Kidney (tissue), 22 donors: ENCODE measurements at places on chromosomes 5 and 9.

DNA sequence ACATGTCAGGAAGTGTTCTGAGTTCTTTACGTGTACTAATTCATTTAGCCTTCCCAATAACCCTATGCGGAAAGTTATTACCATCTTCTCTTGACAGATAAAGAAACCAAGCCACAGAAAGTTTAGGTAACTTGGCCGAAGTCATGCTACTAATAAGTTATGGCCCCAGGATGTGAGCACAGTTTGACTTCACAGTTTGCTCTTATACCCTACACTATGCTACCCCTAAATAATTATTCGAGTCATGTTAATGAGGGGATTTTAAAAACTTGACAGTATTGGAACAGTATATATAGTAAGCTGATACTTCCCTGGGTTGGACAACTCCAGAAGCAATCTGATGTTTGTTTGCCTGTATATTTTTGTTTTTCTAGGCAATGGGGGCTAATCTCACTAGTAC is 29.4 kb upstream of the PDCD1LG2 start:
- no peak for DNase-seq

DNA sequence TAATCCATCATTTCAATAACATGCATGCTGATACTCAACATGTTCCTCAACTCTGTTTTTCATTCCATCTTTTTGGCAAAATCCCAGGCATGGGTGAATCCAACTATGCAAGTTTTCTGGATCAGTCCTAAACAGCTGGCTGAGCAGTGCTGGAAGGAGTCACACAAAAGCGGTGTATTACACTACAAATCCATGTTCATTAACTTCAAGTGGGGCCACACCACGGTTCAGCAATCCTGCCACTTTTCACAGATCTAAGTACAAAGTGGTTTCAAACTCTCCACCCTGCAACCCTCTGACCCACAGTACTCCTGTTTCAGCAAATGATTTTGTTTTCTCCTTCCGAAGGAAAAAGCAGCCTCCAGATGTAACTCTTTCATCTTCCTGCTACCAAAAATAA is 222.5 kb downstream of the EPB41L4A start:
- DNase-seq = no peak

- DNase-seq = no peak
These were observed 15.5 kb upstream of the SHB start for GRCh38 chr9:38084556-38084880.

- DNase-seq = no peak
These were observed 96.8 kb downstream of the CAMK4 start for GRCh38 chr5:111320953-111321352.

DNA sequence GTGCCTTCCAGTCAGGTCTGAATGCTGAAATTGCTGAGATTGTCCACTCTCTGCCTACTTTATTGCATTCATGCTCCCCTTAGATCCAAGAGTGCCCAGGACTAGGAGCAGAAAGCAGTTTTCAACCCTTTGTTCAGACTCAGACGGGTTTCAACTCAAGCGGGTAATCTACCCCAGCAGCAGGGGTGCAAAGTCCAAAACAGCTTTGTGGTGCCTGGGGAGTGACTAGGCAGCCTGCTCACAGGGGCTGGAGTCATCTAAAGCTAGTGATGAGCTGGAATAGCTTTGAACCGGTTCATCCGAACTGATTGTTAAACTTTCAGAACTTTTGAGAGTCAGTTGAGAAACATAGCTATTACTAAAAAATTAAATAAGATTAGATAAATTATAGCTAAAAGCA is 71.0 kb upstream of the IQGAP2 start:
- DNase-seq = peak; percentile 41

DNA sequence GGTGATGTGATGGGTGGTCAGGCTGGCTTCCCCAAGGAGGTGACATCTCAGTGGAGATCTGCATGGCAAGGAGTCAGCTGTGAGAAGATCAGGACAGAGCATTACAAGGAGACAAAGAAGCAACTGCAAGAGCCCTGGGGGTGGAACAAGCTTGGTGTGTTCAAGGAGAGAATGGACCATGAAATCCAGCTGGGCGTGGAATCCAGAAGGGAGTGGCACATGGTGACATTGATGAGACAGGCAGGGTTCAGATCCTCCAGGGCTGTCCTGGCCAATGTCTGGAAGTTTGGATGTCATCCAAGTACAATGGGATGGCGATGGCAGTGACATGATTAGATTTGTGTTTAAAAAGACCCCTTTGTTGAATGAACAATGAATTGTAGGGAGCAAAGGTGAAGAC is 175.6 kb downstream of the MACROH2A1 start:
- DNase-seq = no peak

GRCh38 chr9:85729882-85730281 is 11.9 kb downstream of the AGTPBP1 start:
- no peak for DNase-seq
